ENCODE measurements at places on chromosomes 7 and 10. TPM values are rescaled to one million over a fixed set of nuclear protein-coding genes. Genes with fewer than 3 reads are reported as not detected.

GRCh38 chr7:104133238-104133637 is 74.6 kb downstream of the ORC5 start:
- no peak for DNase-seq

DNA sequence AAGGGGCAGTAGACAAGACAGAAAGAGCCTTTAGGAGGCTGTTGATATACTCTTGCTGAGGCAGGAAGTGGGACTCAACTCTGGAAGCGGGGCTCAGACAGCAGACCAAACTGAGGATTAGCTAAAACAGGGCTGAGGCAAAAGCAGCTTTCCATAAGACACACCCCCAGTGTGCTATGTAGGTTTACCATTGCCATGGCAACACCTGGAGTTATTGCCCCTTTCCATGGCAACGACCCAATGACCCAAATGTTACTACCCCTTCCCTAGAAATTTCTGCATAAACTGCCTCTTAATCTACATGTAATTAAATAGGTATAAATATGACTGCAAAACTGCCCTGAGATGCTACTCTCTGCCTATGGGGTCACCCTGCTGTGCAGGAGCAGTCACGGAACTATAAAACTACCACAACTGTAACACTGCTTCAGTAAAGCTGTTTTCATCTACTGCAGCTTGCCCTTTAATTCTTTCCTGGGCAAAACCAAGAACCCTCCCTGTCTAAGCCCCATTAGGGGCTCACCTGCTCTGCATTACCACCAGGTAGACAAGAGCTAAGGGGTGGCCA is 348.4 kb upstream of the PODXL start:
- no peak for DNase-seq

The CYP3A4 gene
- not detected for total RNA-seq

DNA sequence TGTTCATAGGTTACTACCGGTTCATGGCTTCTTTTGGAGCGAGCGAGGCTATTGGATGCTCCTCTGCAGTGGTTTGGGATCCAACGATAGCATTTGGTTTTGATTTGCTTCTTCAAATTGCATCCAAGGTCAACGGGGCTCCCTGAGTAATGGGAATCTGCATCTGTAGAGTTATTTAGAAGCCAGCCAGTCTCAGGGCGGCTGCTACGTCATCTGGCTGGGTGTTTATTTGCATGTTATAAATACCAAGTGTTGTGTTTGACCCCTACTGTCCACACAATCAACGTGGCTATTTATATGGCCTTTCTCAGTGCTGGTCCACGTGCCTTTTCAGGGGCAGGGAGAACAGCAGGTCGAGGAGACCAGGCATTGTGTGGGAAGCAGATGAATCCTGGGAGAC is 137.7 kb downstream of the PRPF18 start:
- no peak for DNase-seq

The CXCL12 gene
- total RNA-seq: 51.4 TPM

GRCh38 chr7:93747019-93747418 is 143.5 kb downstream of the TFPI2 start:
- no peak for DNase-seq

DNA sequence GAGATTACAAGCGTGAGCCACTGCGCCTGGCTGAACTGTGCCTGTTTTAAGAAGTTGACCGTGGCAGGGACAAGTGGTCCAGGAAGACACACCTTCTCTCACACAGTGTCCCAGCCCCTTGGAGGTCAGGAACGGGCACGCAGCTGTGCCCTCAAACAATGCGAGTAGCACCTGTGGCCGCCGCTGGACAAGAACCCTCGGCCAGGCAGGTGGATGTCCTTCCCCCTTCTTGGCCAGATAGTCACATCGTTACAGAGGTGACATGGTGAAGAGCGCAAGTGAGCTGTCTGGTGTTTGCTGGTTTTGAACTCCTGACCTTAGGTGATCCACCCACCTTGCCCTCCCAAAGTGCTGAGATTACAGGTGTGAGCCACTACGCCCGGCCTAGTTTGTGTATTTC is 8.8 kb downstream of the ZFAND2A start:
- no peak for DNase-seq

- no peak for DNase-seq
These were observed 10.4 kb downstream of the RALA start for GRCh38 chr7:39633563-39634477.

DNA sequence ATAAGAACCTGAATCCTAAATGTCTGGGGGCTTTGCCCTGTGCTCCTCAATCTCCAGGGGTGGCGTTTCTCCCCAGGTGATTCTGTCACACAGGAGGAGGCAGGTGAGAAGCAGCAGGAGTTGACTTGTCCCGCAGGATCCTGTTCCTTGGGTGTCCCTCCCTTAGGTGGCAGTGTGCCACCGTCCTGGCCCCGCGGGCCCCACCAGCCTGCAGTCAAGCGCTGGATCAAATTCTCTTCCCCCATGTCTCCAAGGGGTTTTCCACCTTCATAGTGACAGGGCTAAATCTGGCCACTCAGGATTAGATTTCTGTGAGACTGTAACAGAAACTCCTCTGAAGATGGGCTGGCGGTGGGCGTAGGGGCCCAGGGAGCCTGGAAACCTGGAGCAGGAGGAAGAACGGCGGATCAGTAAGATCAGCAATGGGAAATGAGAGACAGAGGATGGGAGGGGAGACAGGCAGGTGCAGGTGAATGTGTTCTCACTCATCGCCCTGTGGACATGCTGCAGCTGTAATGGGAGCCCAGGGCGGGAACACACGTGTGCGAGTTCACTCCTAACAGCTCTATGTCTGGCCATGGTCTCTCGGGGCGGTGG is 329.2 kb upstream of the COBL start:
- DNase-seq: no peak

DNA sequence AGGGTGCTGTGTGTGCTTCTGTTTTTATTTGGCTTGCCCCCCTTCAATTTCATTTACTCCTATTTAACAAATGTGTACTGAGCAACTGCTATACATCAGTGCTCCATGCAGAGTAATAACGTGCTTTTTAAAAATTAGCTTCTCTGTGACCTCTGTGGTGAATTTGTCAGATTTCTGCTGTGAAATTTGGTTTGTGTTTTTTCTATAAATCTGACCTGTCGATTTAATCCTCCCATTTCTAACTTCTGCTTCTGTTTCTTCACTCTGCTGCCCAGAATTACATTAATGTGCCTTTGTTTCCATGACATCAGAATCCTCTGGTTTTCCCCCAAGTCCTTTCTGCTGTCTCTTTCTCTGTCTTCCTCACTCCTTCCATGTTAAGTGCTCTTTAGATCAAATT is 123.8 kb upstream of the CACNA2D1 start:
- no peak for DNase-seq

DNA sequence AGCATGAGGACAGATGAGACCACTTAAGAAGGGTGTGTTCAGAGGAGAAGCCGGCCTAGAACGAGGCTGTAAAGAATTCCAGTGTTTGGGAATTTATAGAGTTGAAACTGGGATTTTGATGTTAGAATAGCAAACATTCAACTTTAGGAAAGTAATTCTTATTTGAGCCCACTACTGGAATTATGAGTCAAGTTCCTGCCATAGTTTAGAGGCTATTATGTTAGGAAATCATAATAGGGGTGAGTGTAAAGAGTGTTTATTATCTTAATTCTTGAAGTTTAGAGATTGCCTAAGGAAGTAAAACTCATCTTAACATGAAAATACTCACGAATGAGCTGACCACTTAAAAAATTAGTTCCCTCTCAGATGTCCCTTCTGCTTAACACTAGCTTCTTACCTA is 2.1 kb downstream of the CBLL1 start:
- DNase-seq: no peak

The HOXA5 gene
- total RNA-seq: not detected

All from H1 (cell line).